Psoas muscle (tissue), 8 donors: ENCODE measurements at places on chromosomes 11 and 22. TPM values are rescaled to one million over a fixed set of nuclear protein-coding genes. Genes with fewer than 3 reads are reported as not detected.

DNA sequence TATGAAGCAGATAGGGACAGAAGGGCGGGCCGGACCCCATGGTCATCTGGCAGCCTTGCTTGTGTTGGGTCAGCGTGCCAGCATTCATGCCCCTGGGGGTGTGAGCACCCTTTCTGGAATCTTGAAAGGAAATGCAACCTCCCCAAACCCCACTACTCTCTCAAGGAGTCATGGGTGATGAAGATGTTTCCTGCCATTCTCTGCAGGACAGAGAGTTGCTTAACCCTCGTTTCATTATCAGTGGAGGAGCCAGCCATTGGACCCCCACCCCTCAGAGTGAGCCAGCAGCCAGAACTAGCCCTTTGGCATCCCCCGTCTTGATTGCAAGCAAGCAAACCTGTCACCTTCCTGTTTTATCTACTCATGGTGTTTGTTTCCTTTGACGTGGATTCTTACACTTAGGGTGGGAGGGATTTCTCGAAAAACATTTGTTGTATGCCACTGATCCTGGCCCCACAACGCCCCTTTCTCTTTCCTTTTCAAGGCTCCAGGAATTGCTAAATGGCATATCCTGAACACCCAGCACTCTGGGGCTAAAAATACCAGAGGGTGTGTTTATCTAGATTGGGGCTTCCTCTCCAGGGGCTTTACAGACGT, 258.3 kb downstream of the ETS1 start:
- DNase-seq: peak; percentile 17

DNA sequence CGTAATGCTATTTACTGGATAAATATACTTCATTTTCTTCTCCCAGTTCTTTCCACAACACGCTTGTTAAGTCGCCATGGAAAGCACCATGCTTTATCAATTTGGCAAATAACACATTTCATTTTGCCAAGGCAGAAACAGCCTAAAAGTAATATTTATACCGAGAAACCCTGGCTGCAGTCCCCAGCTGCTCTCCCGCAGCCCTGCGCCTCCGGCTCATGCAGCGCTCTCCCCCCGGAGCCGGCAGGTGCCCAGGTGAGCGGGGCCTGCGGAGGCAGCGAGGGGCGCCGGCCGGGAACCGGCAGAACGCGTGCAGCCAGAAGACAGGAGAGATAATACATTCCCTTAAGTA, 681 bp upstream of the ARHGEF12 start:
- no peak for DNase-seq

DNA sequence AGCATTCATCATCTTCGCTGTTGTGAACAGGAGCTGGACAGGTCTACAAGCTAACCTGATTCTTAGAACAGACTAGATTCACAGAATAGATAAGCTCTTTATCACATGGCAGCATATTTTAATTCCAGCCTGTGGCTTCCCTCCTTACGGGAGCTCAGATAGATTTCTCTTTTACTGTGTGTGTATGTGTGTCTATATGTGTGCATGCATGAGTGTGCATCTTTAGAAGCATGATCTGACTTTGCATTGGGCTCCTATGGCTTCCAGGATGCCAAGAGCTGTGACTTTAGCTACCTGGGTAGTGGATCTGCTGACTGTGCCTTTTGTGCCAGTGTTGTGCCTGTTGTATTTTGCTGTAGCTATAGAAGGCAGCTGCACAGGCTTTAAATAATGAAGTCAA, 44.3 kb downstream of the ZNRF3 start:
- no peak for DNase-seq

DNA sequence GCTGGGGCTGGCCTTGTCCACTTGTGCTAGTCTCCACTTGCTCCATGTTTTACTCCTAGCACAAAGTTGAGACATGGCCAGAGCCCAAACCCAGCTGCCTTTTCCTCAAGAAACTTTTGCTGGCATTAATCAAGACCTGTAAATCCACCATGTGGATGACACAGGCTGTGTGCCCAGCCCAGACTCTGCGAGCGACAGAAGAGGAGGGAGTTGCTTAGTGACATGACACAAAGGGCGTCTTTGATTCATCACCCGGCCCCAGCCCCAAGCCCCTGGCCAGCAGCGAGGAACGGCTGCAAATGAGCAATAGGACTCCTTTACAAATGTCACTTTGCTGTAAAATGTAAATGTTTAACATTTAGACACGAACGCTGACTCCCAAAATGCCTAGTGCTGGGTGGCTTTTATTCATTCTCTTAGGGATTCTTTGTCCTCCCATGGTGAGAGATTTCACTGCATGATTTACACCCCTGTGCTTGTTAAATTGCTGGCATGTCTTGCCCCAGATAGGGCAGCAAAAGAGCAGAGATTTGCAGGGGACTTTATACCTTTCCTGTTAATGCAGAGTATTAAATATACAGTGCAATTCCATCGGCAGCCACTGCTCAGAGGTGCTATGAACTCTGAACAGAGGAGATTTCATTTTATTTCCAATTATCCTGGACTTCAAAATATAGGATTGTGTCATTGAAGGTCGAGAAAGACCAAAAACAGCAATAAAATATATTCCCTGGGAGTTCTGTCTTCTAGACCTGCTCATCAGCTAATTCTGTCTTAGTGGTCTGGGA, 263.6 kb upstream of the NCAM1 start:
- no peak for DNase-seq

- DNase-seq: no peak
These were observed 11.1 kb upstream of the CBX6 start for GRCh38 chr22:38882972-38883622.

DNA sequence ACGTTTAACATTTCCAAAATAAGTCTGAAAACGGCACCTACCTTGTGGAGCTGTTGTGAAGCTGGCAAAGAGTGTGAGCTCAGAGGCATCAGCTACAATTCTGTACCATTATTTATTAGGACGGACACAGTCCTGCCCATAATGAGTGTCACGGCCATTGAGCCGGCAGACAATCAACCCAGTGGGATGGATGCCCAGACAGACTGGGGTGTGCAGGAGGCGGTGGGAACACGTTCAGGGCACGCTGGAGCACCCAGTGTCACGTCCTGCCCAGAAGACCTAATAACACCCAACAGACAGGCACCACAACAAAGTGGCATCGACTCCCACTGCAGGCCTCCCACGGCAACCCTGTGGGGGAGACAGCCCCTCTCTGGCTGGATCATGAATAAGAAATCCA, 34.5 kb downstream of the TPST2 start:
- no peak for DNase-seq

DNA sequence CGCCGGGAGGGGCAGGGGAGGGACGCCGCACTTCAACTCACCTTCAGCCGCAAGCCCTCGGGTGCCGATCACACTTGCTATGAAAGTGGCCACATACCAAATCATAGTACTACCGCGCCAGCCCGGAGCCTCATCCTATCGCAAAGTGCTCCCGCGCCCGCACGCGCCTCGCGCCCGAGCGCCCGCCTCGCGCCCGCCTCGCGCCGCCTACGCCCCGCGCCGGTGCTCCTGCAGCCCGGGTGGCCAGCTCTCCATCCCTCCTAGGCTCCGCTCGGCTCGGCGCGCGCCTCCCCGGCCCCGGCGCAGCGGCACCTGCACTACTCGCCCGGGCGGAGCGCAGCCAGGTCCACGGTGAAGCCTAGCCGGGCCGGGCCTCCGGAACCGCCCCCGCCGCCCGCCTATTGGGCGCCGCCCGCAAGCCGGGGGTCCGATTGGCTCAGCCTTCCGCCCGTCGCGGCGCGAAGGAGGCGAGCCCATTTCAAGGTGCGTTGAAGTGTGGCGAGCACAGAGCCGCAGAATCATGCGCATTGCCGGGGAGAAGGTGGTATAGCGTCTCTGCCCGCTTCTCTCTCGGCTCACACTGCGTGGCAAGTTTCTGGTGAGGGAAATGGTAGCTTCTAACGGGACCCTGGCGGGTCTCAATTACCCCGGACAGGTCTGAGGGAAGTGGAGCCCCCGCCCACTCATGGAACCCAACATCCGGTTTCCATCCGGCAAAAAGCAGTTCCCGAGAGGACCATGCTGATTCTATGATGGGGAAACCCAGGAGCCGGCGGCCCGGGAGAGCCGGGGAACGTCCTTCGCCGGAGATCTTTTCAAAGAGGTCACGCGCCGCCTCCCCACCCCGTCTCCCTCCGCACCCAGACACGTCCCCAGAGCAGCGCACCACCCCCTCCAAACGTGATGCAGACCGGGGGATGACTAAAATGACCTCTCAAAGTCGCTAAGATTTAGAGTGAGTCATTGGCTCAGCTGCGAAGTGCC, at the start of gene IGSF9B:
Gene IGSF9B, minus strand, starts transcription at position 319 of the 984 bp plus-strand sequence. Its CDS starts 214 bp downstream, at position 105.
- DNase-seq: peak; percentile 92

DNA sequence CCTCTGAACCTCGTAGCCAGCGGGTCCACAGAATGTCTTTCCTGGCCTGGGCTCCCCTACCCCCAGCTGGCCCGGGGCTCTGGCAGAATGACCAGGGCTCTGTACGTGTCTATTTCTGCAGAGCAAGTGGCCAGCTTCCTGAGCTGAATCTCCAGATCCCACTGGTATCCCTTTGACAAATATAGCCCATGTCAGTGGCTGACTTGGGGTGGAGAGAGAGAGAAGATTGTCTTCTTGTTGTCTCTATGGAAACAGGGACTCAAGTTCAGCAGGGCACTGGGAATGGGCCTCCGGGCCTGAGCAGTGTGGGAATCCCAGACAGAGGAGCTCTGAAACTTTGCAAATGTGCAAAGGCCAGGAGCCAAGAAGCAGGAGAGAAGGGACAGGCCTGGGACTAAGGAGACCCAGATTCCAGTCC, 33.9 kb downstream of the ANO1 start:
- no peak for DNase-seq

DNA sequence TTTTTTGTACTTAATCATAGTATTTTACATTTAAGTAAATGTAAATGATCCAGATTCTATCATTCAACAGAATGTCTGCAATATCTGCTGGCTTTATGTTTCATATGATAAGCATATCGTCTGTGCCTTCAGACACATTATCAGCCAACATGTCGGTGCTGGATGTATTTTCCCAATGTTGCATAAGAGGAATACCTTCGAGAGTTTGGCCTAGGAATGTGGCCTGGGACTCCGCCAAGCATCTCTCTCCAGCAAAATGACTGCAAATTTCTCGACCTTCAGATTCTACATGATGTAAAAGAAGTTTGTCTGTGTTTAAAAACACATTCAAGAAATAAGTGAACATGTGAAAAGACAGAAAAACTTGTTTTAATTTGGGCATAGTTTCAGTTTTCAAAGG, 6.9 kb downstream of the BDNF start:
- no peak for DNase-seq

GRCh38 chr22:50727678-50728522, 10.1 kb upstream of the ACR start:
- DNase-seq: peak; percentile 36

- DNase-seq: no peak
These were observed 8.1 kb upstream of the GDPD4 start for GRCh38 chr11:77309401-77310085.

DNA sequence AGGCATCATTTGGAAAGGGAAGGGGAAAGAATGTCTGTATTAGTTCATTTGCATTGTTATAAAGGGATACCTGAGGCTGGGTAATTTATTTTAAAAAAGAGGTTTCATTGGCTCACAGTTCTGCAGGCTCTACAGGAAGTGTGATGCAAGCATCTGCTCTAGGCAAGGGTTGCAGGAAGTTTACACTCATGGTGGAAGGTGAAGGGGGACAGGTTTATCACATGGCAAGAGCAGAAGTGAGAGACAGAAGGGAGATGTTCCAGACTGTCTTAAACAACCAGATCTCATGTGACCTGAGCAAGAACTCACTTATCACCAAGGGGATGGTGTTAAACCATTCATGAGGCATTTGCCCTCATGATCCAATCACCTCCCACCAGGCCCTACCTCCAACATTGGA, 90.6 kb downstream of the CCDC83 start:
- DNase-seq: no peak

- DNase-seq: no peak
These were observed 45.6 kb downstream of the PISD start for GRCh38 chr22:31616315-31616980.

- DNase-seq: no peak
These were observed 283.1 kb upstream of the CADM1 start for GRCh38 chr11:115787302-115787701.

GRCh38 chr11:16080688-16081381, 275.5 kb downstream of the SOX6 start:
- DNase-seq: no peak

DNA sequence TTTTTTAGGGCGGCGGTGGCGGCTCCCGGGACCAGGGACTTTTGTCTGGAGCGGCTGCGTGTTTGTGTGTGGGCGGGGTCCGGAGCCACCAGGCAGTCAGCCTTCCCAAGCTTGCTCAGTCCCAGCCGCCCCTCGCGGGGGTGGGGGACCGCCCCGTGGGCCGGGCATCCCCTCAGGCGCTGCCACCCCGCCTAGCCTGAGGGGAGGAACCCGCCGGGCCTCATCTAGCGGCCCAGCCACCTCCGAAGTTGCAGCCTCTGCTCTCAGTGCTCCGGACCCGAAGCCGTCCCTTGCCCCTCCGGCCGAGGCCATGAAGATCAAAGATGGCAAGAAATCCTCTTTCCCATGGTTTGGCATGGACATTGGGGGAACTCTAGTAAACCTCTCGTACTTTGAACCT, 235.2 kb downstream of the OR4C45 start:
- no peak for DNase-seq

- DNase-seq: no peak
These were observed 142.3 kb downstream of the NXPE2 start for GRCh38 chr11:114820621-114821020.

- DNase-seq: no peak
These were observed 55.7 kb downstream of the PTPRJ start for GRCh38 chr11:48036011-48036410.

GRCh38 chr11:120818097-120818496, 205.8 kb upstream of the TBCEL start:
- no peak for DNase-seq

GRCh38 chr11:1825785-1826451, 8.9 kb upstream of the SYT8 start:
- DNase-seq: no peak

GRCh38 chr11:122367809-122368231, 251.8 kb upstream of the BLID start:
- no peak for DNase-seq

GRCh38 chr11:125079151-125079877, 16.2 kb downstream of the SLC37A2 start:
- no peak for DNase-seq

GRCh38 chr11:11435635-11436034, 82.6 kb upstream of the CSNK2A3 start:
- no peak for DNase-seq

VWA5A gene
- 4.3 TPM for total RNA-seq

SLC5A1 gene
- total RNA-seq: 2.0 TPM

TTC28 gene
- total RNA-seq: 3.5 TPM

GGTLC3 gene
- total RNA-seq: not detected

NXPE1 gene
- total RNA-seq: not detected

KCNC1 gene
- 1.1 TPM for total RNA-seq

LDHAL6A gene
- not detected for total RNA-seq

BCO2 gene
- total RNA-seq: 4.7 TPM

IGSF9B gene
- total RNA-seq: 0.87 TPM

TBCEL gene
- total RNA-seq: 8.0 TPM

GLYATL2 gene
- not detected for total RNA-seq

HORMAD2 gene
- total RNA-seq: not detected

SCGB1A1 gene
- not detected for total RNA-seq

FBLN1 gene
- total RNA-seq: 95.7 TPM

OR52H1 gene
- not detected for total RNA-seq
